ENCODE measurements at places on chromosomes 13 and 19.

DNA sequence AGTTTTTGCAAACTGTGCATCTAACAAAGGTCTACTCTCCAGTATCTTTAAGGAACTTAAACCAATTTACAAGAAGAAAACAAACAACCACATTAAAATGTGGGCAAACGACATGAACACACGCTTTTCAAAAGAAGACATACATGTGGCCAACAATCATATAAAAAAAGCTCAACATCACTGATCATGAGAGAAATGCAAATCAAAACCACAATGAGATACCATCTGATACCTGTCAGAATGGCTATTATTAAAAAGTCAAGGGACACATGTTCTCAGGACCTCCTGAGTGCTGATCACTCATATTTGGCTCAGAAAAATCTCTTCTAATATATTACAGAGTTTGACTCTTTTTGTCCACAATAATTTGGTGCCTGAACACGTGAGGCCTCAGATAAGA lies 14.2 kb upstream of the LILRB1 start:
- DNase-seq, result no peak

GRCh38 chr19:13165162-13165997 lies 15.2 kb downstream of the IER2 start:
- DNase-seq, result no peak

DNA sequence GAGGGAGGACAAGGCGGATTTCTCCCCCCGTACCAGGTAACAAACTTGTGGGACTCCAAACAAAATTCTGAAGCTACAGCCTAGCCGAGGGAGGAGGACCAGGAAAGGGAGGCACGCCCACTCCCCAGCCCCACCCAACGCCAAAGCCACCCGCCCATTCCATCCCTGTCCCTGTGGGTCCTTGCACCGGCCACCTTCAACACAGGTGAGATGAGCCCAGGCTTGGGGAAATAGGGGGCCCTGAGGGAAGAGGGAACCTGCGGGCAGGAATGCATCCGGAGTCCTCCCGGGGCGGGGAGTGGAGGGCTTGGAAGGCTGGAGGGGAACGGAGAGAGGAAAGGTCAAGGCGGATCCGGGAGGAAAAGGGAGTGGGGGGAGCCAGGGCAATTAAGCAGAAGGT lies at the start of gene BEST2:
Gene BEST2, plus strand, starts transcription at position 157 of the 400 bp plus-strand sequence. CDS start 802 bp downstream, outside the sequence.
- no peak for DNase-seq

GRCh38 chr19:7294558-7295212 lies 471 bp upstream of the INSR start:
- peak; percentile 35 for DNase-seq

- DNase-seq, result no peak
These were observed 1.7 kb upstream of the SBK3 start for GRCh38 chr19:55546822-55547614.

- no peak for DNase-seq
These were observed 22.9 kb downstream of the RAB20 start for GRCh38 chr13:110538632-110539031.
